ENCODE measurements at places on chromosomes 2 and 18.

DNA sequence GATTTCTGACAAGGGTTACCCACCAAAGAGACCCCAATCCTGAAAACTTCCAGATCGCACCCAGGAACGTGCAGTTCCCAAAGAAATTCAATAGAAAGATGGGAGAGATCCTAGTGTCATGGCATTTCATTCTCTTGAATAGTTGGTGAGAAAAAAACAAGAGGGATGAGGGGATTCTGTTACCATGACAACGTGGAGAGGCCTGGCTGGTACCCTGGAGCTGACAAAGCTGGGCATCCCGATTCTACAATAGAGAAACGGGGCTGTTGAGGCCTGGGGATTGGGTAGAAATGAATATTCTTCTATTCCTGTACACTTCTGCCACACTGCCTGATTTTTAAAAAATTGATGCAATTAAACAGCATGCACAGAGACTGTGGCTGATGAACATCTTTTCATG, 41.0 kb downstream of the POLE4 start:
- DNase-seq: no peak

- DNase-seq: no peak
These were observed 29.0 kb upstream of the SLC35F6 start for GRCh38 chr2:26735097-26735496.

DNA sequence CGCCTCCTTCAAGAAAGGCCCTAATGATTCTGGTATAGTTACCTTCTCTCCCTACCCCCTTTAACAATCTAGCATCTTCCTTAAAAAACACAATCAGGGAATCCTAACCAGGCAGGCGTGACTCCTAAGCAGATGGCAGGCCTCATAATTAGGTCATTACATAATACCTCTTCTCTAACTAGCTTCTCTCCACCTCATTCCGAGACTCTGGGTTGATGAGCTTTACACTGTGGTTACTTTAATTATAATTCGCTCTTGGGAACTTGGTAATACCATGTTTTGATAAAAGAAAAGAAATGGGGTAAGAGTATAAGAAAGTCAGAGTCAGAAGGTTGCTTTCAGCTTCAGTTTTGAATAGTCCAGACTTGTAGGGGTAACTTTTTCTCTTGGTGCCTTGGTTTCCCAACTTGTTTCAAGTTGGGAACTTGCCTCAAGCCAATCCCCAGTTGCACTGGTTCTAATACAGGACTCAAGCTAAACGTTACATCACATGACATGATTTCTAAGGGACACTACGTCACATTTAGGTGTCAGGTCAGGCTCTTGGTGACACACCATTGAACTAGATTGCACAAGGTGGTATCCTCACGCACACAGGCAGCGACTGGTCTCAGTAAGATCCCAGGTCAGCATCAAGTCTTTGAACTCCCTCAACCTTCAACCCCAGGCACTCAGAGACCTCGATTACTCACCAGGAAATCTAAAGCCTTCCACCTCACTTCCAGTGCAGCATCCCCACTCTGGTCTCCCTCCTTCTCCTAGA, 59.2 kb downstream of the AAK1 start:
- DNase-seq: no peak

DNA sequence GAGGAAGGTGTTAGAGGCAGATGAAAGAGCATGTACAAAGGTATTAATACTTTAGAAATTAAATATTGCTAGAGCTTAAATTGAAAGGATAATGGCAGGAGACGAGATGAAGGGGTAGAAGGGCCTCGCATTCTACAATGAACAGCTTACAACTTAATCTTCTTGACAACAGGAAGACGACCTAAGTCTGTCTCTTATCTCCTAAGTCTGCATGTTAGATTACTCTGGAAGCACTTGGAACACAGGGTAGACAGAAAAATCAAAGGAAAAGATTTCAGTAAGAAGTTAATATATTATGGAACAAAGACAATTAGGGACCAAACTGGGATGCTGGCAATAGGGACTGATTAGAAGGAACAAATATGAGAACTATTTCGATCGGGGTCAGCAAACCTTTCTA, 34.9 kb downstream of the SMC6 start:
- no peak for DNase-seq

DNA sequence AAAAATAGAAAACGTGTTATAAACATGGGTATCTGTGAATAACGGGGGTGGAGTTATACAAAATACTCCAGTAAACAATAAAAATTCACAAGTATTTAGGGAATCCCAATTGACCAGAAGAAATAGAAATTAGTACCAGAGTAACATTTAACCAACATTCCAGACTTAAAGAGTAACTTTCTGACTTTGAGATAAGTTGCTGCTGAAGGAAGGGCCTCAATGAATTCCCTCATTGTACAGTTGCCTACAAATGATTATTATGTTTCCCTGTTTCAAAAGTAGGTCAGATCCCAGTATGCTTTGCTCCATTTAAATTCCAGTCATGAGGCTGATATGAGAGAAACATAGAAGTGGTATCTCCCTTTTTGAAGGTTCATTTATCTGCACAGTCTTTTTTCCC, 88.3 kb upstream of the KCNH7 start:
- no peak for DNase-seq

GRCh38 chr2:25265802-25266201, 75.9 kb downstream of the DNMT3A start:
- DNase-seq: no peak

DNA sequence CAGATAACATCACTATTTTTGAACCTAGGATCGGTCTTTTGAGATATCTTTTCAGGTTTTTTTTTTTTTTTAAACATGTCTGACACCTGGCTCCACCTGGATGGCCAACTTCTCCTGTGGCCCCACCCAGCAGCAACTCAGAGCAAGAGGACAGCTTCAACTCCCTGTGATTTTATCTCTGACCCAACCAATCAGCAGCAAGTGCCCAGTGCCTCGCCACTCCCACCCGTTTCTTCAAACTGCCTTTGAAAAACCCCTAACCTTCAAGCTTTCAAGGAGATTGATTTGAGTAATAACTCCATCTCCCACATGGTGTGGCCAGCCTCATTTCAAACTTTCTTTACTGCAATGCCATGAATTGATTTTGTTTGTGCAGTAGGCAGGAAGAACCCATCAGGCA, 19.0 kb downstream of the MYO3B start:
- no peak for DNase-seq

DNA sequence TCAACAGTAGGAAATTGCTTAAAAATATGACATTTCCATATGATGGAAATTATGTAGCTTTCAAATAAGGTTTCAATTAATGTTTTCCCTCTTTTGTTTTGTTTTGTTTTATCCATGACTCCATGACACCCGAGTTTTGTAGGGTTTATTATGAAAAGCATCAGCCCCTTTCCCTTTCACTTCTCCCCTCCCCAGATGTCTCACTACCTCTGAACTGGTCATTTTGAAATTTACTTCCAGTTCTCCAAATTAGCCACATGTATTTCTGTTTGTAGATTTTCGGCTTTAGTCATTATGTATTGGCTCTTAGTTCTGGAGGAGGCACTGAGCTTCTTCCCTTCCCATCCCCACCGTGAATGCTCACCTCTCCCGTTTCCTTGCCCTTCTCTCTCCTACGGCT, 18.6 kb upstream of the VPS4B start:
- no peak for DNase-seq

Measured in activated naive CD8-positive, alpha-beta T cell treated with anti-CD3 and anti-CD28 coated beads for 36 hours (primary cell).